ENCODE measurements at places on chromosomes 7 and 10.

DNA sequence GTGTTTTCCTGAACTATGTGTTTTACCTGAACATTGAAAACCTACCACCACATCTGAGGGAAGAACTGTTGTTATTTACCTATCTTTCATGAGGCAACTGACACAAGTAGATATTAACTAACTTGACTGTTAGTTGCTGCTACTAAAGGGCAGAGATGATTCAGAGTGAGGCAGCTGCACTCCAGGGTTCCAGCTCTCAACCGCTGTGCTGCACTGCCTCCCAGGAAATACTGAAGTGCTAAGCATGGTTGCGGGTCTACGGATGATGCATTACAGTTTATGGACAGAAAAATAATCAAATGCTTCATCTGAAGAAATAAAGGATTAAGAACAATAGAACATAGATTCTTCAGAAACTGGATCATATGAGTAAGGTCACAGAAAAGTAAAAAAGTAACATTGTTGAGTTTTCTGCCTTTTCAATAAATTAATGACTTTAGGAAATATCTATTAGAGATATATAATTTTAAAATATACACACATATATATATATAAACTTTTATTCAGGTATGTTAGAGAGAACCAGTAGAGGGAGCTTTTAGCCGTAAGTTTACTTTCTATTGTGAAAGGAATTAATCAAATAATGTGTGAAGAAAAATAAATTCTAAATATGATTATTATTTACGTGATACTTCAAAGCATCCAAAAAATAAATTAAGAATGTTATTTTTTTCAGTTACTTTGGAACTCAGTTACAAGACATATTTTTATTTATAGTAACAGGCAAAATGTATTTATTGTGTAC lies 620.0 kb downstream of the CNTNAP2 start:
- DNase-seq = no peak

- no peak for DNase-seq
These were observed 225.9 kb downstream of the ANK3 start for GRCh38 chr10:60163786-60164185.

DNA sequence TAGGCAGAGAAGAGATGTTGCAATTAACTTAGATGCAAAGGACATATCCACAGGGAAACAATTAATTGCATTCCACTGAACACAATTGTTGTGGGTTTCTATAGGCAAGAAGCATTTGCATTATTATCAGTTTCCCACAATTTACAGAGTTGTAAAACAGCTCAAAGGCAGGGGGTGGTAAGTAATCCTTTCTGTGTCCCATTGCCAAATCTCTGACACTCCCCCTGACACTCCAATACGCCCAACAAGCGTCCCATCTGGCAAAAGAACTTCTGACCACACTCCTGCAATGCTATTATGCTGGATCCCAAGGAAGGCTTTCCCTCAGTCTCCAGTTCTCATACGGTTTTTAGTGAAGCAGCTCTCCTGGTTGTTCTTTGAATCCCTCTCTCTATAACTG lies 179.8 kb downstream of the CXCL12 start:
- DNase-seq = no peak

DNA sequence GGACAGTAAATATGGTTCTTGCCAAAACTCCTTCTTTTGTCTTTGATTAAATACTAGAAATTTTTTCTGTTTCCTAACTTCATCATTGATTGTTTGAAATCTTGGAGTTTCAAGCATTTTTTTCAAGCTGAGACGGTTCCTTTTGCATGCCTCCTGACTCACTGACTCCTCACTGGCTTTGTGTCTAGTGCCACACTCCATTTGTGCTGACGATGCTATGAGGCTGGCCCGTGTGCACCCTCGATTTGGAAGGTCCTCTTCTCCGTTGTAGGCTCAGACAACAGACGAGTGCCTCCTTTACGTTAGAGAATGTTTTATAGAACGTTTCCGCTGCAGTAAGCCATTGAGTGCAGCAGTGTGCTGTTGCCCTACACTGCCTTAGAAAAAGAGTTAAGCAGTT lies 10.8 kb upstream of the CSGALNACT2 start:
- DNase-seq = no peak

GRCh38 chr10:24202181-24202570 lies 6.8 kb upstream of the KIAA1217 start:
- no peak for DNase-seq

GRCh38 chr10:1177936-1178335 lies 121.8 kb downstream of the WDR37 start:
- DNase-seq = no peak

DNA sequence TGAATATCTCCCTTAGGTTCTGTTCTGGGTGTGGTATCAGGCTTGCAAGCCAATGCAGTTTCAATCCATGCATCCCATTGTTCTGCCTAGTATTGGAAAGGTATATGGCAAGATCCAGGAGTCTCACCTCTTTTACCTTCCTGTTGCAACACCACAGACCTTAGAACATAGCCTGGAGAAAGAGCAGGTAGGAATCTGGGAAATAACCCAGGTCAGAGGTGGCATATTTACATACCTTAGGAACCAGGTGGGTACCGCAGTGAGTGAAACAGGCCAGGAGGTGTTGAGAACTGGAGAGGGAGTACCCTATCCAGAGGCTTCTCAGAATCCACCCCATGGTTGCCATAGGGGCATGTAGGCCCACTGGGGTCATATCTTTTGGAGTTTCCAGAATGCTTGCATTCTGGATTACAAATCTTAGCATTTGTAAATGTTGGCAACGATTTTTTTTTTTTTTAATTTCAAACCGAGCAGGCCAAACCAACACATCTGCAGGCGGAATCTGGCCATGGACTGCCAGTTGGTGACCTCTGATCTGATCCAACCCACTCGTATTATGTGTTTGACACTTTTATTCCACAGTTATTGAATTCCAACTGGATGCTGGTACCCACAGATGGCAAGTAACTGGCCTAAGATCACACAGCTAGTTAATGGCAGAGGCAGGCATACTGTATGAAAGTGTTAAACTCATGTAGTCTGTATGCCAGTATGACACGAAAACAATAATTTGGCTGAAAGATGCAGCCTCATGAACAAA lies 180.3 kb upstream of the TCF7L2 start:
- DNase-seq = no peak

GRCh38 chr10:101879456-101880231 lies 36.0 kb upstream of the KCNIP2 start:
- no peak for DNase-seq

- no peak for DNase-seq
These were observed 10.9 kb upstream of the LGI1 start for GRCh38 chr10:93746844-93747284.
